Activated CD4-positive, alpha-beta T cell treated with anti-CD3 and anti-CD28 coated beads, Interleukin-2, amount 50 U/mL, for 24 hours (primary cell): ENCODE measurements at places on chromosomes 11 and 22.
A peak's percentile ranks its signal among the peaks of the same experiment; 100 is the strongest.

GRCh38 chr11:36608491-36609199 lies 10.6 kb upstream of the RAG2 start:
- no peak for DNase-seq

GRCh38 chr11:121153472-121153871 lies 52.4 kb downstream of the TECTA start:
- no peak for DNase-seq

DNA sequence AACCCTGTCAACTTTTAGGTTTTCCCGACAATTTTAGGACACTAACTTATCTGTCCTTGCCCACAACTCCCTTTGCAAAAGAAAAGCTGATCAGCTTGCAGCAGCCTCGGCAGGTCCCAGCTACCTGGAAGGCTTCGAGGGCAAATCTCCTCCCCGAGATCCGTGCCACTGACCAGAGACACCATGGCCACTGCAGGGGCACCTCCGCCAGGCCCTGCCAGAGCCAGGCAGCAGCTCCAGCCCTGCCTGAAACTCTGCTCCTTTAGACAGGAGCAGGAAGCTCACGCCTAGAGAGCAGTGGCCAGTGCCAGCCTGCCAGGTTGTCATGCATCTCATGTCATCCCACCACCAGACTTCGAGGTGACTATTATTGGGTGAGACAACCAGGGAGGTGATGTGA lies 21.1 kb downstream of the KCNJ4 start:
- DNase-seq, result no peak

DNA sequence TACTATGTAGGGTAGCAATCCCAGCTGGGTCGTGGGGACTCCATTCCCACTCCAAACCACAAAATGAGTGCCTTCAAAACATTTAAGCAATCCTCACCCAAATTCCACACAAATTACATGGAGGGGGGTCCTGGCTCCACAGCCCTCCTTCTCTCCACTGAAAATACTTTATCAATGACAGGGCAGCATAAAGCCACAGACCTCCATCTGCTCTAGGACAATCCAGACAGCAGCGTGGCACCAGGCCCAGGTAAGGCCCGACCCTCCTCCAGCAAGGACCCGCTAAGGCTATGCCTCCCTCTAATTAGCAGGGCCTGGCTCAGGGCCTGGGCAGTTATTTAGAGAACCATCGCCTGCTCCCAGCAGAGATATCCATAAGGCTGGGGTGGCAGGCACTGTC lies at the start of gene PANX3:
Gene PANX3 (plus strand): TSS at position 365 of the 400 bp plus-strand sequence. CDS start 129 bp downstream, outside the sequence.
- no peak for DNase-seq

GRCh38 chr11:74112877-74113276 lies 57.9 kb downstream of the C2CD3 start:
- no peak for DNase-seq

- no peak for DNase-seq
Observed at GRCh38 chr11:12070446-12071267, 39.7 kb upstream of the MICAL2 start.

- DNase-seq, result no peak
Observed at GRCh38 chr22:24391836-24392217, 35.6 kb upstream of the ADORA2A start.

DNA sequence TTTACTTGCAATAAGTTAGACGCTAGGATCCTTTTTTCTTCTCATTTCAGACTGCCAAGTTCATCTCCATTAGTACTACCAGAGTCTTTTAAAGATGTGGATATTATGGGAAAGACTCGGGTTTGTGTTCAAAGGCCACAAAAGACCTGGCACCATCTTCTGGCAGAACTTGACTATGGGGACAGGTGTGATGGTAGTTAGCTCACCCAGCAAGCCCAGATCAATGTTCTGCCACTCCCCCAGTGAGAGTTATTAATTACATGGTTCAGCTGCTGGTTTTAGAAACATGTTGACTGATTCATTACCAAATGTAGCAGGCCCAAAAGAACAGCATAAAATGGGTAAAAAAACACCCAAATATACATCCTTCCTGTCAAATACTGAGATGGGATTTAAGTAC lies 333.5 kb upstream of the PITPNB start:
- no peak for DNase-seq

- no peak for DNase-seq
Observed at GRCh38 chr11:69463181-69463994, 18.1 kb upstream of the LINC01488 start.

DNA sequence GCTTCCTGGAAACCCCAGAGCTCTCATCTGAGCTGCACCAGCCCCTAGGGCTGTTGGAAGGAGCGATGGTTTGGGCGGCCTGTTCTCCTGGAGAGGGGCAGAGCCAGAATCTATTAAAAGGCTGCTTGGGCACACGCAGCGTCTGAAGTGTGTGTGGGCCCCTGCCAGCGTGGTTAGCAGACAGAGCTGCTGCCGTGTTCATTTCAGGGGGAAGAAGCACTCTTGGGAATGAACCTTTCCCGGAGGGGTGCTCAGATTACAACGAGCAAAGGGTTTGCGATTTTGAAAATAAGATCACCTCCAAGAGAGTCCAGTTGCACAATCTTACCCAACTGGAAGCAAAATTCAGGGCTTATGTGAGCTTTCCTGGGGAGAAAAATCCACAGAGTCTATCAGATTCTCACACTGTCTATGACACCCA lies 12.9 kb downstream of the ANO1 start:
- DNase-seq, result no peak

DNA sequence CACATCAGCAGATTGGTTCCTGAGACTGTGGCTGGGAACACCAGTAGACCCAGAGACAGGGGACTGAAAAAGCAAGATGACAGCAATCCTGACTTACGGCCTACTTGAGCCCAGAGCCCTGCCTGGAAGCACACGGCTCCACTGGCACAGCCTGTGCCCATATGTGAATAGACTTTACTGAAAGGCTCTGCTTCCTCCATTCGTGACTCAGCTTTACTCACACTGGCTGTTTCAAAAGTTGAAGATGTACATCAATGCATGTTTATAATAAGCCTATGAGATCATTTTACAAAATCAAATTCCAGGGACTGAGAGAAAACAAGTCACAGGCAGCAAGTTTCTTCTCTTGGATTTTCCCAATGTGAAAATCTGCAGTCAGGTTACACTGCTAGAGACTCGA lies 134.6 kb upstream of the TEAD1 start:
- DNase-seq, result no peak

- no peak for DNase-seq
Observed at GRCh38 chr22:19805821-19806212, 45.2 kb downstream of the TBX1 start.

- DNase-seq, result no peak
Observed at GRCh38 chr11:108958368-108959104, 293.7 kb downstream of the DDX10 start.

DNA sequence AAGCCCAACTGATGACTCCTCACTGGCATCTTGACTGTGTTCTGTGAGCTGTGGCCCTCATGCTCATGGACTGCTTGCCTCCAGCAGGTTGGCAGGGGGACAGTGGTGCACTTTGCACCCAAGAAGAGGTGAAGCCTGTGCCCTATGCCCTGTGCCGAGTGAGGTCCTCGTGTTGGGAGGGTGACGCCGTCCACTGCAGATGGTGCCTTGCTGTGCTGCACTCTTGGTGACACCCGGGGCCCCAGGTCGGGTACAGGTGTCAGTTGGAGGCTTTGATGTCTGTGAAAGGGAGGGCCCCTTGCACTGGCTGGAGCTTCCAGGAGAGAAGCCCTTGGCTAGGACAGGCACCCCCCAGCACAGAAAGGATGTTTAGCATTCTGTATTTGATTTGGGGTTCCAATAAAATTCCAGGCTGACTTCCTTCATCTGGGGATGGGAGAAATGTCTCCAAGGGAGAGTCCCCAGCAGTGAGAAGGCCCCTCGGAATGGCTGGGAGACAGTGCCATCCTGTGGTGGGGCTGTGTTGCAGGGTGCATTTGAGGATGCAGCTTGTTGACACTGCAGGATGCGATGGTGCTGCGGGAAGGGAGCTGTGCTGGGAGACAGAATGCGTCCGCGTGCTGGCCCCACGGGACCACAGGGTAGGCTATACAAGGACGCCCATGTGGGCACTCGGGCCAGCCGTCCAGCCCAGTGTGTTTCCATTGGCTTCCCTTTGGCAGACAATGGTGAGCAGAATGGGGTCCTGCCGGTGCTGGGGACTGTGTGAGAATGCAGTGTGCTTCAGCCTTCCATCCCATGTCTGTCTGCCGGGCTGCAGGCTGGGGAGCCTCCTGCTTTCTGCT lies 2.5 kb upstream of the ZDHHC8 start:
- peak; percentile 34 for DNase-seq

DNA sequence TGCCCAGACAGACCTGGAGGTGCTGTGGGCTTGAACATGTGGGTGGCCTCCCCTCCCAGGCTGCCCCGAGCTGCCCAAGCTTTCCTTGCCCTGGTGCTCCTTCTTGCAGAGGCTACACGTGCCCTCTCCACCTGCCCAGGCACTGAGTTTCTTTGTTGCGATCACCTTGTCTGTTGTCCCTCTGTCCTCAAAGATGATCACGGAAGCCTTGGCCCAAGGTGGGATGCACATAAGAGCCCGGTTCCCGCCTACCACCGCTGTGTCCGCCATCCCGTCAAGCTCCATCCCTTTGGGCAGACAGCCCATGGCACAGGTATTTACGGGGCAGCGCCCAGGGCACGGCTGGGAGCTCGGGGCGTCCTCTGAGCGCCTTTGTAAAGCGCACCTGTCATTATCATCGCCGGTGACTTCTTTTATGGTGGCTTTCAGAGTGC lies 67.5 kb downstream of the MED15 start:
- no peak for DNase-seq

DNA sequence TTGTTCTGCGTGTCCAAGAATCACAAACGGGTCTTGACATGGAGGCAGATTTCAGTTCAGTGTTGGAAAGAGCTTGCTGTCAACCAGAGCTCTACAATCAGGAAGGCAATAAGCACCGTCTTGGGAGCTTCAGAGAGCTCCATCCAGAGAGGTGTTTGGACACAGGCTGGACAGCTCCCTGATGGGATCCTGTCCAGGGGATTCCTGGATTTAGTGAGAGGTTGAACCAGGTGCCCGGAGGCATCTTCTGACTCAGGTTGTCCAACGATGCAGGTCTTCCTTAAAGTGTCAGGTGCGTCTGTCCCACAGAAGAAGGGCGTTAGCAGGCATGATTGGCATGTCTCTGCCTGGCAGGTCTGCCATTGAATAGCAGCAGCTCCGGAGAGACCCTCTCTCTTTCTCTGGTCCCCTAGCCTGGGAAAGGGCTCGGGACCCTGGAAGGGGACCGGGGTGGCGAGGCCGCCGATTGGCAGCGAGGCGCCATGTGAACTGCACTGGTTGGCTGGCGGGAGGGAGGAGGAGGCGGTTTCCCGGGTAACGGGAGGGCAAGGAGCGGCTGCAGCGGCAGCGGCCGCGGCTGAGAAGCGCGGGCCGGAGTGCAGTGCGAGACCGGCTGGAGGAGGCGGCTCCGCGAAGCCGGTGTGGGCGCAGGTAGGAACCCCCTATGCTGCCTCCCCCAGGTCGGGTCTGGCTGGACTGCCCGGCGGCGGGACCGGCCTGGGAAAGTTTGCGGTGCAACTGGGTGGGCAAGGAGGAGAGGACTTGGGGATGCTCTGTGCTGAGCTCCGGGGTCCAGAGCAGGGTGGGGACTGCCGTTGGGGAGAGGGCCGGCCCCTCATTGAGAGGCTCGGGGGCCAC lies 104.1 kb upstream of the E2F8 start:
- DNase-seq, result no peak

DNA sequence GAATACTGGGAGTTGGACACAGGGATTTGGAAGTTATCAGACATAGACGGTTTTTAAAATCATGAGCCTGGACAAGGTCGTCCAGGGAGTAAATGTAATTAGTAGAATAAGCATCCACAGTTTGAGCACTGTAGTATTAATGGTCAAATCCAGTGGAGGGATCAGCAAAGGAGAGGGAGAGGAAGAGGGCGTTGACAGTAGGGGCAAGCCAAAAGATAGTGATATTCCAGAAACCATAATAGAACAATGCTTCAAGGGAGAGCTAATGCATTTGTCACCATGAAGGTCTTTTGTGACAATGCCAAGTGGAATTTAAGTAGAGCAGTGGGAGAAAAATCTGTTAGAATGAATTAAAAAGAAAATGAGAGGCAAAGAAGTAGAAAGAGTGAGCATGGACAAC lies 68.9 kb upstream of the SLC5A12 start:
- DNase-seq, result no peak

DNA sequence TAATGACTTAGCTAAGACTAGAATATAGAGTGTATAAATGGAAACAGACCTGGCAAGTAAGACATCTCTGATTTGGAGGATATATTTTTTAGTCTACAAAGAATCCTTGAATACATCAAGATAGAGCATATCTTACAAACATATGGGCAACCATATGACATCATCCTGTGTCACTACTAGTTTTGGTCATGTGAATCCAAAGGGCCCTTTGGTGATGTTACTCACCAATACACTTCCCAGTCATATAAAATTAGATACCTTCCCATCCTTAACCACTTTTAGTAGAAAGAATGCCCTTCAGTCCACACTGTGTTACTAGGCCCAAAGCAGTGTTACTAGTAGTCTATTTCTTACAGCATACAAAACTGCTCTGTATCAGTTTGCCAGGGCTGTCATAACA lies 31.6 kb downstream of the GRIA4 start:
- DNase-seq, result no peak

GRCh38 chr11:12469451-12469850 lies 92.1 kb downstream of the PARVA start:
- DNase-seq, result no peak

DNA sequence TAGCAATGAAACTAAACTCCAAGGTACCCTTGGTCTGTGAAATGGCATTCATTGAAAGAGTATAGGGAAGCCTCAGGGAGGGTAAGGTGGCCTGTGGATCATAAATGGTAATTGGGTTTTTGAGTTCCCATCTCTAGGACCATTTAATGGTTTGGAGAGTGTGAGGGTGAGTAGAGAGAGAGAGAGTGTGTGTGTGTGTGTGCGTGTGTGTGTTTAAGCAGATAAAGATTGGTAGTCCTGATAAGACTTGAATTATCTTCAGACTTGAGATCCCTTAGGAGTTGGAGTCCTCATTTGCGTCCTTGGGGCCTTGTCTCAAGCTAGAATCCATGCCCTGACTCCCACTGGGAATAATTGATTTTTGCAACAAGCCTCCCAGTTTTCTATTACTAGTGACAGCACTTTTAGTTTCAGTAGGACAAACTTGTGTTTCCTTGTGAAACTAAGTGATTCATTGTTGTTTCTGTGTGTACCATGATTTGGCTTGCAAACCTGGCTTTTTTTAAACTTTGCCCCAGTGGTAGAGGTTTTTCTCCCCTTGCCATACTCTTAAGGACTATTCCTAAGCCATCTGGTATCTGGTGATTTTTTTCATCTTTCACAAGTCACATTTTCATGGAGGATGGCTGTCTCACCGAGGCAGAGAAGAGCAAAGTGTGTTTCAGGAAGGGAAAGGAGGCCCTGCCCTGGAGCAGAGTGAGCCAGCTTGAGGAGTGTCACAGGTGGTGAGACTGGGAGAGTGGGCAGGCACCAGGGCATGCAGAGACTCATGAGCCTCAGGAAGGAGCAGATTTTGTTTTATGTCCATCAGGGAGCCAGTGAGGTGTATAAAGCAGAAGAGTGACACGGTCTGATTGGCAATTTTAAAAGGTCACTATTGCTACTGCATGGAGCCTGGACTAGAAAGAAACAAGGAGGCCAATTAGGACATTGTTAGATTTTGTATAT lies 26.7 kb downstream of the ALKBH3 start:
- DNase-seq, result no peak
